ENCODE measurements at places on chromosomes 6 and 20.

DNA sequence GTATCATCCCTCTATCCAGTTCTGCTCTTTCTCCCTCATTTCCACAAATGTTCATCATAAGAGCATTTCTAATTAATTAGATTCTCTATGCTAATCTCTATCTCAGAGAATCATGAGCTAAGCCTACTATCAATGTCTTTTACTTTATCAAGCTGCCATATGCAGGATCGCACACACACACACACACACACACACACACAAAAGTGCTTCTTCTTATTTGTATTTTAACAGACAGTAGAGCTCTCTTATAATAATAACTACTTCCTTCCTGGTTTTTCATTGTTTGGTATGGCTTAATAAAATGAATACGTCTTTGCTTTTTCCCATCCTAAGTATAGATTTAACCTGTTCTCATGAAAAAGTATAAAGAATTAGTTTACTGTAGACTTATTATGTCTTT lies 170.2 kb downstream of the HAO1 start:
- DNase-seq: no peak

DNA sequence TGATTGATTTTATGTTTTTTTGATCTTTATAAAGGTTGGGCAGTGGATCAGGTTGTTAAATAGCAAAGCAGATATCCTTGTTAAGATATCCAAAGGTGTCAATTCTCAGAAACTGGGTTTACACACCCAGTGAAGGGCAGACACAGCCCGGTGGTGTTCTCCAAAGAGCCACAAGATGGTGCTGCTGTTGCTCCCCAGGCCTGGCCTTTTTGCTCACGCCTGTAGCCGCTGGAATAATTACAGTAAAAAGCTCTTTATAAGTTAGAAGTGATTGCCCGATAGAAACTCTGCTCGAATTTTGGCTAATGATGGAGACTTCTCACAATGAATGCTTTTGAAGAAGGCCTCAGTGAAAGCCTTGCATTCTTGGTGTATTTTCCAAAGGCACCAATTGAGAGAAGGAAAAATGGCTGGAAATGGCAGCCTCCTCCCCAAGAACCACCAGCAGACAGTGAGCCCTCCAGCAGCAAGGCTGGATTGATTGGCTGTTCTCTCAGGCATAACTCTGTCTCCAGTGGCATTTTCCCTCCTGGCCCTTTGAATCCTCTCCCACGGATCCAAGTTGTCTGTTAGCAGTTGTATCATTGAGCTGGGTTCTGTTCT lies 120.5 kb upstream of the CHD6 start:
- DNase-seq: peak; percentile 56

GRCh38 chr6:157075549-157076450 lies 247.5 kb downstream of the TMEM242 start:
- DNase-seq: no peak

DNA sequence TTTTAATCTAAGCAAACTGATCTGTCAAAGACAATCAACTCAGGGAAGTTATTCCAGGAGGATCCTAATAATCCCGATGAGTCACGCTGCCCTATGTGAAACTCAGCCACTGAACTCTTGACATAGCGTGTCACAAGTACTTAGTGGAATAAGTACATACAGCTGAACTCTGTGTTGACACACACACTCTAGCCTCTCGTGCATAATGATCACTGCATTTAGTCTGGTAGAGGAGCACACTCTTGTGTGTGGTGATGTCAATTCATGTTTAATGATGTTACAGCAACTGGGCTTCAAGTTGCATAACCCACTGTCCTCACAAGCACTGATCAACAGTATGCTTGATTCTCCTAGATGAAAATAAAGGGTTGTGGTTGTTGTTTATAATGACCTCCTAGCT lies 148.3 kb downstream of the HACE1 start:
- DNase-seq: no peak

GRCh38 chr20:37365760-37366638 lies 20.1 kb downstream of the SRC start:
- no peak for DNase-seq

DNA sequence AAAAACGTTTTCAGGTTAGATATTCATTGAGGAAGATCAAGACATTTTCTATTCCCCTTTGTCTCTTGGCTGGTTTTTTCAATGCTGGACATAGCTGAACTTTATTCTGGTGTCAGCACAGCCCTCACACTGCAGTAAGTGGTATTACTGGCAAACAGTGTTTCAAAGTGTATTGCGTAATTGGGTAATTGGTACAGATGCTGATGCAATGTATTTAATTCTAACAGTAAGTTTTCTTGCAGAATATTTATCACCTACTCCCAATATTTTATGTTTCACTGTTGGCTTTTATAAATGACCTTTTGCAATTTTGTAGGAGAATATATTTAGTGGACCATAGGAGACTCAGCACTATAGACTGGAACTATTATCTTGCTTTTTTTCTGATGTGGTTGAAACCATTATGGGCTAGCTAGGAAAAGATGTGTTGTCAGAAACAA lies 287.6 kb upstream of the SOX4 start:
- no peak for DNase-seq

- DNase-seq: peak; percentile 16
Observed at GRCh38 chr6:31575335-31575901, at the start of gene TNF. TSS of gene TNF (plus strand) at chr6:31575565. CDS start at chr6:31575742, 177 bp downstream.

GRCh38 chr6:137291441-137291840 lies 72.3 kb upstream of the IFNGR1 start:
- DNase-seq: peak; percentile 20

DNA sequence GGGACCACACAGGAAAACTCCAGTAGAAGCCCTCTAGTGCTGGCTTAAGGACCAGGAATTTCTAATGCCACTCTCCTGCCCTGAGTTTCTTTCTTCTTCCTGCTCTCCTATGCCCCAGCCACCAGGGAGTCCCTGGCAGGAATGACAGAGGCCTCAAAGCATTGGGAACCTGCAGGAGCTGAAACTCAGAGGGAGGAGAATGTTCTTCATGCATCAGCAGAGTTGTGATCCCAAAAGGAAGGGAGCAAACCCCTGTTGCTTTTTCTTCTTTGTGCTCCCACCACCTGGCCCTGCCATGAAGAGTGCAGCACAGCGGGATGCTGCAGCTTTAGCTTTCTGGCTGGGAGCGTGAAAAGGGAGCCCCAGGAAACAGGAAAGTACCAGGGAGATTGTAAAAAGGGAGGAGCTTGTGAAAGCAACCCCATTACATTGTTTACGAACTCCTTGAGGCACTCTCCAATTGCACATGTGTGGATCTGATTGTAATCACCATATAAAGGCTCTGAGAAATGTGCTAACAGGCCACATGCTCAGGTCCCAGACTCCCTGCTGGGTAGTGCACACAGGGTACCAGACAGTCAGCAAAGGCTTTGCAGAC lies 34.7 kb upstream of the FKBP1A start:
- no peak for DNase-seq

DNA sequence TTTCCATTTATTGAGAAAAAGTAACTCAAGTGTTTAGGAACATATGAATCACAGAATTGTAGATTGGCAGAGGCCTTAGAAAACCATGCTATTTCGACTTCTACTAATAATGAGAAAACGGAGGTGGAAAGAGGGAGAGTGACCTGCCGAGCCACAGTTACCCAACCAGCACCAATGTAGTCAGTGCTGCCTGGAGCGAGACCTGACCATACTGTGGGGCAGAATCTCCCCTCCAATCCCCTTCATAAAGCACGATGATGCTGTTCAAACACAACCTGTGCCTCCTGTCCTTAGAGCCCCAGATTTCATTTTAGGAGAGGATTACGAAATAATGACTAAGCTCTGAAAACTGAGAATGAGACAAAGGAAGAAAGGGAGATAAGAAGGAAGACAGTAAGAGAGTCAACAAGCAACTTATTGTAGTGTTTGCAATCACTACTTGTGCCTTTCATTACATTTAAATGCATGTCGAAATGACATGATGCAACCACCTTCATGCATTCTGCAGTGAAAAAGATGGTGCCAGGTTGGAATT lies 70.6 kb downstream of the ATXN1 start:
- DNase-seq: no peak

GRCh38 chr6:24010133-24010532 lies 115.9 kb upstream of the NRSN1 start:
- no peak for DNase-seq

DNA sequence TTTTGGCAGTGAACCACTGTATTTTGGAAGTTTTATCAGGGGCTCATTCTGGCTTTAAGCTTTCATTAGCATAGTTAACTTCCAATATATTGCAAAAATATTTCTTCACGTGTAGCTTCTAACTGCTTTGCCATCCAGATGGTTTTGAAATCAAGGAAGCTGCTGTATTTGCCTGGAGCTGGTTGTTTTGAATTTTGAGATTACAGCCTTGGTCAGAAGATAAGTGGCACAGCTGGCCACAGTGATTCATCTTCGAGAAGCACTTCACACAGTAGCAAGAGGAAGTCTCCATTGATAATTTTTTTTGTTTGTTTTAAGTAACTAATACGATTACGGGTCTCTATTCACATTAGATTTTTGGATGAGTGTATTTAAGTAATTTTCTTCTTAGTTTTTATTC lies 3.8 kb downstream of the APCDD1L start:
- DNase-seq: no peak

DNA sequence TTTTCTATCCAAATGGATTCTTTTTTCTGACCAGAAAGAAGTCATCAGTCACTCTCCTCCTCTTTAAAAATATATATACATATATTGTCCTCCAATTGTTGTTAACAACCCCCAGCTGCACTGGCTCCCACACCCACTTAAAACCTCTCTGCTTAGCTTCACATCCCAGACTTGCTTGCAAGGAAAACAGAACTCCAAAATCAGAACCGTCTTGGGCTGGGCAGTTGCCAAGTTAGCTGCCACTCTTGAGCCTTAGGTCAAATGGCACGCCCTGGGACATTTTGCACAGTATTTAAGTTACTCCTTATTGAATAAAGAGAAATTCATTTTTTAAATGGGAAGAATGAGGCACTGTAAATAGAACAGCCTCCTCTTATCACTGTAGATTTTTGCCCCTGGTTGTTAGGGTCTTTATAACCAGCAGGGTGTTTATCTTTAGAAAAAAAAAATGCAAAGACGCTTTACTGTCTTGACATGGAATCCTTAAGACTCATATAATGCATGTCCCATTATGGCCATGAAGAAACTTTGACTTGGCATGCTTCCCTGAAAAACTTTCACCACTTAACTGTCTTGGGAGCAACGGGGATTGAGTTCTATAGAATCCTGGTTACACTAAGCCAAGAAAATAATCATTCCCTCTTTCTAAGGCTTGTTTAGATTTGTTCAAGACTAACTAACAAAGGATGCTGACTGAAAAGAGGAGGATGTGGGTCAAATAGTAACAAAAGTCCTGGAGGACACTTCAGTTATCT lies 204.5 kb downstream of the ISM1 start:
- DNase-seq: peak; percentile 14

DNA sequence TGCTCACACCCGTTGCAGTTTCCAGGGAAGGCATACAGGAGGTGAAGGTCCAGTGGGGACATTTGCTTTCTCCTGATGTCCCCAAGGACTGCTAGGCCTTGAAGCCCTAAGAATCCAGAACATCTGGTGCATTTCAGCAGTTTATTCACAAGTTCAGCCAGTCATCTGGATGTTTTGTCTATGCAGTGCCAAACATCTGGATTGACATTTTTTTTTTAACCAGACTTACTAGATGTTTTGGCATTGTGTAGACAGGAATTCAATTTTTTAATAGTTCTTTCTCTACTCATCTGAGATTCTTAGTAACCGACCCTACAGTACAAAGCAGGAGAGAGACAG lies 256.2 kb downstream of the CLIC5 start:
- DNase-seq: no peak

- no peak for DNase-seq
Observed at GRCh38 chr6:122405417-122405816, 6.0 kb downstream of the HSF2 start.

- DNase-seq: no peak
Observed at GRCh38 chr6:135880066-135880972, 28.8 kb downstream of the PDE7B start.

DNA sequence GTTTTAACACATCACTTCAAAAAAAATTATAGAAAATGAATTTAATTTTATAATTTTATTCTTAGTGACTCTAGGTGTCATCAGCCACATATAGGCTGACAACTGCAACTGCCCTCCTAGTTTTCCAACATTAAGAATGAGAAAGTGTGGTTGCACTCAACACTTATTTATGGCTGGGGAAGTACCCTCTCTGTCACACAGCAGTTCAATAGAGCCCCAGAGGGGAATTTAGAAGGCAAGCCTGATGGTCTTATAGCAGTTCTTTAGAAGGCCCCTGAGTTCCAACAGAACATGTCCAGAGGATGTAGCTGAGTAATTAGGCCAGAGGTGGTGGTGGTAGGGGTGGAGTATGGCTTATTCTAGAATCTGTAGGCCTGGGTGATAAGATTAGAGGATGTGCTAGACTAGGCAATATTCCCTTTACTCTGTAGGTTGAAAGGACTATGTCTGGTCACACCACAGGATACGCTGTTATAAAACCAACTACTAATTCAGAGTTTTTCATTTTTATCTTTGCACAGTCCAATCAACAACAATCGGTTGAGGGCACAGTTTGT lies 226.5 kb upstream of the CITED2 start:
- no peak for DNase-seq

DNA sequence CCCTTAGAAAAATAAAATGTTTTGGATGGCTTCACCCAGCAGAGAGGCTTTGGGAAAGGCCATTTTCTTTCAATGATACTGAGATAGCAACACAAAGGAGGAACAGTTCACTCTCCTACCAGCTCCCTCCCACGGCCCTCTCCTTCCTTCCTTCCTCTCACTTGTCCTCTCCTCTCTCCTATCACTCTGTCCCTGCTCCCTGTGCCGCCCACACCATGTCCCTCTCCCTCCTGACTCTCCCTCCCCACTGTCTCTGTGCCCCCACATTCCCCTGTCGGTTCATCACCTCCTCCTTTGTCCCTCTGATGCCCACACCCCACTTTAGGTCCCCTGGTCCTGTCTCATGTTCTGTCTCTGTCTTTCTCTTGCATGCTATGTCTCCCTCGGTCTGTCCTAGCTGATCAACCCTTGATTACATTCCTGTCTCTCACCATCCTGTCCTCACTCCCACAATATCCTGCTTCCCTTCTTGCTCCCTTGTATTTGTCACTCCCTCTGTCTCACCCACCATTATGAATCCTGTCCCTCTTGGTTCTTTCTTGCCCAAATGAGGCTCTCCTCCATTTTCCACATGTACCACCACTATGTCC lies 30.1 kb downstream of the ELMO2 start:
- DNase-seq: no peak

DNA sequence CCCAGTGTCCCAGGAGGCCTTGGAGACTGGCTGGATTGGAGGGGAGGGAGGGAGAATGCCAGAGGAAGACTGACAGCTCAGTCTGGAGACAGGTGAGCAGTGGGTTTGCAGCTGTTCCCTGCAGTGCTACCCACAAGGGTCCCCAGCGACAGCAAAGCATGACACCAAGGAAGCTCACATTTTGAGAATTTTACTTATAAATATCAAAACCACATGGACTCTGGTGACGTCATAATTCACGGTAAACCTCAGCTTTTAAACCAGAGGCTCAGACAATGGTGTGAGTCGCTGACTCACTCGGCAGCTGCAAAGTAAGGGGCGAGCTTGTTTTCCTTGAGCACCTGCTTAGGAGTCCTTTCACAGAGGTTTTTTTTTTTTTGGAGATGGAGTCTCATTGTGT lies 65.2 kb downstream of the THBS2 start:
- DNase-seq: no peak

DNA sequence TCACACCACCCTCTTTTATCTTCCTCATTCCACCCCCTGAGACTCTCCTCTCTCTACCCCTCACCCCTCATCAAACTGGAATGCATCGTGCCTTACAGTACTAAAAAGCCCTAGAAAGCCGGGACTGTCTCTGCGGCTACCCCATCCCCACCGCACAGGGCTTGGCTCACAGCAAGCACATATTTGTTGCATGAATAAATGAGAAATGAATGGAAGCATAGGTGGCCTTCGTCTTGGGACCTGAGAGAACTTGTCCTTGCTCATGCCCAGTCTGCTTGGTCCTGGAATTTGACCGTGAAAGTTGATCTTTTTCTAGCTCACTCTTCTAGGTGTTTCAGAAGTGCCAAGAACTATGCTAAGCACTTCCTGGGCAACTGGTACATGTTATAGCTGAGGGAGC lies 53.3 kb downstream of the APCDD1L start:
- no peak for DNase-seq

All from body of pancreas (tissue), 4 donors.